ENCODE measurements at places on chromosomes 7 and 10.
A peak's percentile ranks its signal among the peaks of the same experiment; 100 is the strongest.

GRCh38 chr7:17371671-17372524, 73.4 kb downstream of the AHR start:
- DNase-seq: no peak

DNA sequence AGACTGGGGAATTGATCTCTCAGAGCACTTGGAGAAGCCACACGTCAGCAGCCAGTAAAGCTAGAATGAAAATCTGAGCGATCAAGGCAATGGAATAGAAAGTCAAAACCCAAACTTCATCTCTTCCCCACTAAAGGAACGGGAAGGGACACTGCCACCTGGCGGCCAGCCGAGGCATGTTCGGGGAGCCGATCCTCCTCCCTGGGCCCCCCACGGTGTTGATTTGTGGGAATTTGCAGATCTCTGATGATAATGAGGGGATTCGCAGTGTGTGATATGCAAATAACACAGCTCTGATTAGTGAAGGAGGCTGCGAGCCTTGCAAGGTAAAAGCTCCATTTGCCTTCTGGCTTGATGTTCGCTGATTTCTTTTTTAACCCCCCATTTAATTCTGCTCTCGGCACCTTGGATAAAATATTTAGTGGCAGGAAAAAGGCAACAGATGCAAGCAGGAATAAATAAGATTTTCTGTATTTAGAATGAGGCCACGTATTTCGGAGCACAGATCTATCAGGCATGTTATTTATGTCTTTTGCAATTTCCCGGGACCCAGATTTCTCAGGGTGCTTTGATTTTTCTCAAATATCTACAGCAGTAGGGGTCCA, 258.6 kb downstream of the PAXIP1 start:
- DNase-seq: peak; percentile 69

DNA sequence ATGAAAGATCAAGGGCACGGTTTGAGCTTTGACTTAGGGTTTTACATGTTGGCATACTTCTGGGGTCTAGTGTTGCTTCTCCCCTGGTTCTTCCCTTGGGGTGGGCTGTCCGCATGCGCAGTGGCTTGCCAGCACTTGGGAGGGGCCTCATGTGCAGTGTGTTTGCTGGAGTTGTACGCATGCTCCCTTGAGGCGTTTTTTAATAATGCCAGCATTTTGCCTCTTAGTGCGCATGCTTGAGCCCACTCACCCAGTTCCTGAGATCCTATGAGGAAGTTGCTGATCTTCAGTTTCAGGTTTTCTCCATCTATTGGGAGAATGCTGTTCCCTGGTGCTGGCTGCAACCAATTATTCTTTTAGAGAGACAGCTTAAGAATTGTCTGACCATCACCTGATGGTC, 113.4 kb upstream of the GPR141 start:
- DNase-seq: no peak

GRCh38 chr10:21926358-21926925, 77.1 kb downstream of the DNAJC1 start:
- DNase-seq: no peak

- no peak for DNase-seq
These were observed 400.2 kb downstream of the PHTF2 start for GRCh38 chr7:78198756-78199155.

DNA sequence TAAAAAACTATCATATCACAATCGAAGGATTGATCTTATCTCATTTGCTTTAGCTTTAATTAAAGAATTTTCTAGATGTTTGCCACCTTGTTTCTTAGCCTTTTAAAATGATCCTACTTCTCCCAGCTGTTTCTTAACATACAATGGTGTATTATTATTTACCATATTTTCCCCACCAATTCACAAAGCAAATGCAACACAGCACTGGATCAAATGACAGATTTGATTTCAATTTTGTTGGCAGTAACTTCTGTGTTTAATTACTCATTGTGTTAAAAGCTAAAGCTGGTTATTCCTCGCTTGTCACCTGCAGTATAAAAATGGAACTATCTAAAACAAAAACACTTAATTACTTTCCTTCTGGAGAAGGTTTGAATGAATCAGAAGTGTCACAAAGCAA, 19.6 kb downstream of the SVIL start:
- no peak for DNase-seq

GRCh38 chr7:37786741-37787569, 61.4 kb upstream of the NME8 start:
- DNase-seq: peak; percentile 40

DNA sequence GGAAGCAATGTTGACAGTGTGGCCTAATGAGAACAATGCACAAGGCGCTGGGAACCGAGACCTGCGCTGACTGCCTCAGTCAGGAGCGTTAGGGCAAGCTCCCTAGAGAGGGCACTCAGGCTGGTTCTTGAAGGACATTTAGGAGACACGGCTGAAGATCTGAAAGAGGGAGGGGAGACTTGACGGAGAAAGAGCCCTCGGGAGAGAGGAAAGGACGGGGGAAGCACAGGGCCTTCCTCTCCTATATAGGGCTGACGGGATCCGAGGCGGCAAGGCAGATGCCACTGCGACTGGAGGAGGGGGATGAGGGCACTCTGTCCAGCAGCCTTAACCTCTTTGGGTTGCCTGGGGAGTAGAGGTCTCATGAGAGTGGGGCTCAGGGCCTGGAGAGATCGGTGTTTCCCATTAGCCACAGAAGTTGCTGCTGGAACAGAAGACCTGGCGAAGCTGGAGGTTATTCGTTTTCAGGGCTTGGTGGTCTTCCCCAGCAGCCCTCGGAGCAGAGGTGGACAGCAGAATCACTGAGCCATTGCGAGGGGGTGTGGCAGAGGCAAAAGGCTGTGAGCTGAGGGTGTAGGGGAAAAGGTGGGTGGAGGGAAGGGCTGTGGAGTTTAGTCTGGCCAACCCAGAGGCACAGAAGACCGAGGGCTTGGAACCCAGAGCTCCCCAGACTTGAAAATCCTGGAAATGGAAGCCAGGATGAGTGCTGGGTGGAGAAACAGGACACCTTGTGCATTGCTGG, 36.0 kb downstream of the CLEC2L start:
- DNase-seq: no peak

- no peak for DNase-seq
These were observed 123.4 kb downstream of the ATE1 start for GRCh38 chr10:121804460-121804859.

- DNase-seq: no peak
These were observed 169.5 kb downstream of the SNX13 start for GRCh38 chr7:17770710-17771375.

- DNase-seq: no peak
These were observed 147.5 kb downstream of the RAB11FIP2 start for GRCh38 chr10:117899181-117899683.

GRCh38 chr10:88491314-88491713, 91.8 kb downstream of the RNLS start:
- no peak for DNase-seq

GRCh38 chr7:99478464-99479440, 6.1 kb downstream of the ZNF789 start:
- DNase-seq: no peak

GRCh38 chr7:80869106-80869784, 49.6 kb downstream of the SEMA3C start:
- no peak for DNase-seq

GRCh38 chr7:55493408-55493807, 78.9 kb downstream of the VOPP1 start:
- no peak for DNase-seq

GRCh38 chr7:7505915-7506314, 29.8 kb downstream of the COL28A1 start:
- no peak for DNase-seq

- DNase-seq: no peak
These were observed 108.6 kb downstream of the PPP1R3A start for GRCh38 chr7:113810080-113810744.
